Cardiac muscle cell (in vitro differentiated cells and primary cell): ENCODE measurements at places on chromosomes 4 and X. TPM values are rescaled to one million over a fixed set of nuclear protein-coding genes. Genes with fewer than 3 reads are reported as not detected.

DNA sequence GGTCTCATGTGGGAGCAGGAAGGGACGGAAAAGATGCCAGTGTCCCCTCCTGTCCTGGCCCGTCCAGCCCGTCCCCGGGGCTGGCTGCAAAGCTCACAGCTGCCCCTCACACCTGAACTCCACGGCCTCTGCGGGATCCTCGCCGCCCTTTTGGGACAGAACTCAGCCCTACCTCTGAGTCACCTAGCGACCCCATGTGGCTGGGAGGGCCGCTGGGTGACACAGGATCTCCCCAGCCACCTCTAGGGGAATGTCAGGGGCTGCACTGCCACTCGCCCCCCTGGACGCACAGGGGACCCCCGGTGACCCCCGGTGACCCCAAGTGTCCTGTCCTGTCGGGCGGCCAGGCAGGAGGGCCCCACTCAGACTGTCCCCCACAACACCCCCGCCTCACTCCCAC, 748 bp downstream of the FAM9B start:
- no peak for DNase-seq
- no peaks in the 10 kb centered on the region for H3K27me3 ChIP-seq
- H3K4me1 ChIP-seq: no peaks in the 10 kb centered on the region
- no peaks in the 10 kb centered on the region for H3K36me3 ChIP-seq
- no peak overlapping the region for H3K27ac ChIP-seq

- no peaks in the 10 kb centered on the region for H3K4me1 ChIP-seq
- no peak overlapping the region for H3K4me3 ChIP-seq
- no peaks in the 10 kb centered on the region for H3K27me3 ChIP-seq
- peak; percentile 37 for DNase-seq
These were observed 911.2 kb downstream of the FSTL5 start for GRCh38 chr4:161252520-161253141.

- no peaks in the 10 kb centered on the region for H3K27me3 ChIP-seq
- H3K4me1 ChIP-seq: peaks cover 21% of the 10 kb centered on the region
- no peaks in the 10 kb centered on the region for H3K36me3 ChIP-seq
- no peak overlapping the region for H3K27ac ChIP-seq
- H3K4me3 ChIP-seq: peak overlapping the region; percentile 72
These were observed 1.8 kb downstream of the TAPT1 start for GRCh38 chr4:16224264-16225166.

GRCh38 chr4:77578145-77578544, 27.5 kb upstream of the CXCL13 start:
- H3K27me3 ChIP-seq: no peaks in the 10 kb centered on the region
- H3K36me3 ChIP-seq: no peaks in the 10 kb centered on the region
- no peak overlapping the region for H3K27ac ChIP-seq
- no peaks in the 10 kb centered on the region for H3K4me1 ChIP-seq
- no peak for DNase-seq

DNA sequence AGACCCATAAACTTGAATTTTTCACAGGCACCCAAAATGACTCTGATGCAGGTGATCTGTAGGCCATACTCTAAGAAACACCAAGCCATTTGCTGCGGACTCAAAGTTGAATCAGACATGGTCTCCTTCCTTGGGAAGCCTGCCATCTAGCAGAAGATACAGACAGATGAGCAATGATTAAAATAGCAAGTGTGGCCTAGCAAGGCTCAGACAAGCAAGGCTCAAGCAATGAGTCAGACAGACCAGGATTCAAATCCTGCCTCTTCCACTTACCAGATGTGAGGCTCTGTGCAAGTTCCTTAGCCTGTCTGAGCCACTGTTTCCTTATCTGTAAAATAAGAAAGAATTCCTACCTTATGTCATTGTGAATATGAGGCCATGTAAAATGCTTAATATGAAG, 2.3 kb downstream of the CCDC149 start:
- no peak overlapping the region for H3K4me3 ChIP-seq
- H3K36me3 ChIP-seq: no peaks in the 10 kb centered on the region
- H3K27me3 ChIP-seq: no peaks in the 10 kb centered on the region
- no peaks in the 10 kb centered on the region for H3K4me1 ChIP-seq
- peak; percentile 15 for DNase-seq
- H3K27ac ChIP-seq: no peak overlapping the region

- H3K4me1 ChIP-seq: no peaks in the 10 kb centered on the region
- no peak overlapping the region for H3K4me3 ChIP-seq
- DNase-seq: no peak
- H3K27me3 ChIP-seq: no peaks in the 10 kb centered on the region
These were observed 876.4 kb upstream of the SLIT2 start for GRCh38 chr4:19375136-19375804.

- no peak overlapping the region for H3K27ac ChIP-seq
- no peaks in the 10 kb centered on the region for H3K4me1 ChIP-seq
- H3K27me3 ChIP-seq: no peaks in the 10 kb centered on the region
- no peak overlapping the region for H3K4me3 ChIP-seq
- no peak for DNase-seq
These were observed 273.7 kb downstream of the HNRNPD start for GRCh38 chr4:82099928-82100579.

GRCh38 chr4:42487230-42487629, 89.9 kb downstream of the SHISA3 start:
- no peak for DNase-seq
- no peak overlapping the region for H3K27ac ChIP-seq
- no peaks in the 10 kb centered on the region for H3K4me1 ChIP-seq
- H3K4me3 ChIP-seq: no peak overlapping the region

ZNF630 gene
- total RNA-seq: 1.2 and 1.6 TPM in 2 replicates

MXD4 gene
- total RNA-seq: 45.5 and 72.6 TPM in 2 replicates

IL21 gene
- not detected in 2 replicates for total RNA-seq
